H54 (cell line): ENCODE measurements at places on chromosomes 11 and 22.

DNA sequence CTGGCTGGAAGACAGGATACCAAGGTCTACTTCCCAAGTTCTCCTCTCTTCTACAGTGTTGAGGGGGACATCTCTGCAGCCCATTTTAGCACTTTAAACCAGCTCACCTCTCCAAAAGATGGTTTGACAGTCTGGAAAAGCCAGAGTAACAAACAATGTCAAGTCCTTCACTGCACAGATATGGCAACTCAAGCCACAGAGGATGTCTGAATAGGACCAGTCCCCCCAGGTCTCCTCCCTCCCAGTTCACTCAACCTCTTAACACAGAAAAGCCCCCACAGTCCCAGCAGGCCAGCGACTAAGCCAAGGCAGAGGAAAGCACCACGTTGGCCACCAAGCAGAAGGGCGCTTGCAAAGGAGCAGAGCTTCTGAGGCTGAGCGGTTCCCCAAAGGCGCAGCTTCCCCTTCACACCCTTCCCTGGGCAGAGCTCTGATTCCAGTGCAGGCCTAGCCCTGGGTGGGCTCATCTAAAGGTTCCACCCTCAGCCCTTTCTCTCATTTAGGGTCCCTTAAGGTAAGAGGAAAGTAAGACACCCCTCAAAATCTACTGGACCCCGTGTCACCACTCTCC is 62.7 kb downstream of the PAK1 start:
- peak; percentile 6 for DNase-seq

GRCh38 chr11:36425561-36426081 is 84.5 kb downstream of the TRAF6 start:
- DNase-seq, result no peak

- DNase-seq, result no peak
Observed at GRCh38 chr11:37286890-37287289, 688.9 kb upstream of the RAG2 start.

- no peak for DNase-seq
Observed at GRCh38 chr11:87560352-87560751, 522.6 kb downstream of the TMEM135 start.

GRCh38 chr11:93128574-93128973 is 69.2 kb downstream of the SLC36A4 start:
- DNase-seq, result no peak
